Cortex of kidney (tissue), 1 donor: ENCODE measurements at places on chromosomes 5 and 9.

DNA sequence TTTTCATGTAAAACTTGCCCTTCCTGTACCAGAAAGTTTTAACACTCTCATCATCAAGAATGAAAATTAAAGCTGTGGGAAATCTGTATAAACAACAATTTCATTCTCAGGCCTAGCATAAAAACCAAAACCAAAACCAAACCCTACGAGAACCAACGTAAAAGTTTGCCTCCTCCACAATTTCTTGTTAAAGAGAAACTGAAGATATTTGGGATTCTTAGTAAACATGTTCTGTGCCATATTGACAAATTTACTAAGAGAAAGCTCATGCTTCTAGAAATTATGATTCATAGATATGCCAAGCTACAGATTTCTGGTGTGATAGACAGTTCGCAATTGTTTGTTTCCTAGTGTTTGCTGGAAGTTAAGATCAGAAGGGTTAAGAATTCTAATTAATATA is 801.0 kb upstream of the NUDT12 start:
- no peak for DNase-seq

- DNase-seq: no peak
Observed at GRCh38 chr5:160166069-160166972, 47.1 kb upstream of the PWWP2A start.

GRCh38 chr5:151006704-151007334 is 13.6 kb upstream of the GPX3 start:
- no peak for DNase-seq

GRCh38 chr5:56763182-56763581 is 52.2 kb upstream of the MAP3K1 start:
- DNase-seq: no peak

DNA sequence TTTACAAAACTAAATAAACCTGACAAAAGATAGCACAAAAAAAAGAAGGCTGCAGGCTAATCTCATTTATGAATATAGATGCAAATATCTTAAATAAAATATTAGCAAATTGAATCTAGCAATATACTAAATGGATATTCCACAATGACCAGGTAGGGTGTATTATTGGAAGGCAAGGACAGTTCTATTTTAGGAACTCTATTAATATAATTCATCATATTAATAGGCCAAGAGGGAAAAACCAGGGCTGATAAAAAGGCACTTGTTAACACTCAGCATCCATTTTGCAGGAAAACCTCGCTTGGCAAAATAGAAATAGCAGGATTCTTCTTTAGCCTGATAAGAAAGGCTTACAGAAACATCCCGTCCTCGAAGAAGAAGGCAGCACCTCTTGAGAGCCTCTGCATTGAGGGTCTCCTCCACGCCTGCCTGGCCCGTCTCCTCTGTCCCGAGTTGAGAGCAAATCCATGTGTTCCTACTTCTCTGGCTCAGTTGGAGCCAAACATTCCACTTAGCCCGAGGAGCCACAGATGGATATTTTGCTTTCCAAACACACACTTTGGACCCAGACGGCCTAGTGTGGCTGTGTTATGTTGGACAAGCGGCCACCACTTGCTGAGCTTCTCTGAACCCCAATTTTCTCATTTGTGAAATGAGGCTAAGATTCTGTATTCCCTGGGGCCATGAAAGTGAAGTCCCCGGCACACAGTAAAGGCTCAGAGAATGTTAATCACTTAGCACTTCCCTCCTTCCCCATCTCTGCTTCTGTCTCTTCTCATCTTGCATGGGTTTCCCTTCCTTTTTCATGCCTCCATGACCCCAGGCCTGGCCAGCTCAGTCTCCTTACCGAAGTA is 181.8 kb upstream of the MVB12B start:
- DNase-seq: no peak

- no peak for DNase-seq
Observed at GRCh38 chr5:75668977-75669689, 48.1 kb downstream of the POC5 start.

- DNase-seq: no peak
Observed at GRCh38 chr9:93376411-93376810, 75.1 kb upstream of the FAM120A start.

- DNase-seq: no peak
Observed at GRCh38 chr5:123594434-123594833, 82.5 kb downstream of the CSNK1G3 start.
